ENCODE measurements at places on chromosomes 5 and 9.

DNA sequence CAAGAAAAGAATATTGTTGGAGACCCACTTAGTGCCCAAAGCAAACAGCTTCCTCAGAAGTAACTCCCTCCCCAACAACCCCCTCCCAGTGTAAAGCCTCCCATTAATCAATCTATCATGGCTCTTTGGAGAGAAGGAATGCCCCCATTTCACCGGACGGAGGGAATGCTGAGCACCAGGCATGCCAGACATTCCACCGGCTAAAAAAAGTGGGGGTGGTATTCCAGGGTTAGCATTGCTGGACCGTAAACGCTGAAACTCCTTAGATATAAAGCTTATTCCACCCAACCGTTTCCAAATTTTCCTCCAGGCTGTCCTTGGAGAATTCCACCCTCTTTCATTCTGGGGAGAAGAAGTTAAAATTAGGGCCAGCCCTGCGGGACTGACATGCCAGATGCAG lies 363 bp upstream of the MAMDC2 start:
- DNase-seq: no peak

- no peak for DNase-seq
These were observed 828.1 kb upstream of the GRAMD2B start for GRCh38 chr5:125595095-125595494.

DNA sequence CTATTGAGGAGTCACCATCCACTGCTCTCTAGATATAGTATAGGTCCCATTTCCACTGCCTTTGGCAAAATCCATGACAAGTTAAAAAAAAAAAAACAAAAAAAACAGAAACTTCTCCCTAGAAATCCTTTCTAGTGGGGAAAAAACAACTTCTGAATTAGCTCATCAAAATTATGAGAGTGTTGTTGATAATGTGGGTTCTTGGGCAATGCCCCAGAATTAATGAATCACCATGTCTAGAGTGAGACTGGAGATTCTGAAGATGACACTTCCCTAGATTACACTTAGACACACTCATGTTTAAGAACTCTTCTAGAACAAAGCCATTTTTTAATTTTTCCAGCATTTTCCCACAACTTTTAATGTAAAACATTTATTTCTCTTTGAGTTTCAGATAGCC lies 728.0 kb upstream of the C9orf72 start:
- DNase-seq: no peak

GRCh38 chr9:127138444-127138843 lies 16.0 kb upstream of the ANGPTL2 start:
- DNase-seq: no peak

GRCh38 chr9:71858102-71858798 lies 52.7 kb downstream of the ABHD17B start:
- no peak for DNase-seq

- DNase-seq: no peak
These were observed 19.5 kb upstream of the RANBP6 start for GRCh38 chr9:6034954-6035353.

DNA sequence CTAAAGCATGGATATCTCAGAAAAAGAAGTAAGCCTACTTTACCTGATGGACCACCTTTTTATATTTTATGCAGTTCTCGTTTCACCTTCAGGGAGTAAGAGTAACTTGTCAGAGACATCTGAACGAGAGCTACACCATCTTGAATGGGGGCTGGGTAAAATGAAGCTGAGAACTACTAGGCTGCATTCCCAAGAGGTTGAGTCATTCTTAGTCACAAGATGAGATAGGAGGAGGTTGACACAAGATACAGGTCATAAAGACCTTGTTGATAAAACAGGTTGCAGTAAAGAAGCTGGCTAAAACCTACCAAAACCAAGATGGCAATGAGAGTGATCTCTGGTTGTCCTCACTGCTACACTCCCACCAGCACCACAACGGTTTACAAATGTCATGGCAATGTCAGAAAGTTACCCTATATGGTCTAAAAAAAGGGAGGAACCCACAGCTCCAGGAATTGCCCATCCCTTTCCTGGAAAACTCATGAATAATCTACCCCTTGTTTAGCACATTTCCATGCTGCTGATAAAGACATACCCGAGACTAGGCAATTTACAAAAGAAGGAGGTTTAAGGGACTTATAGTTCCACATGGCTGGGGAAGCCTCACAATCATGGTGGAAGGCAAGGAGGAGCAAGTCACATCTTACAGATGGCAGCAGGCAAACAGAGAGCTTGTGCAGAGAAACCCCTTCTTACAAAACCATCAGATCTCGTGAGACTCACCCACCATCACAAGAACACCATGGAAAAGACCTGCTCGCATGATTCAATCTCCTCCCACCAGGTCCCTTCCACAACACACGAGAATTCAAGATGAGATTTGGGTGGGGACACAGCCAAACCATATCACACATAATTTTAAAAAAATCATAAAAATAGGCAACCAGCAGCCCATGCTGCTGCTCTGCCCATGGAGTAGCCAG lies 62.5 kb downstream of the GIN1 start:
- no peak for DNase-seq

DNA sequence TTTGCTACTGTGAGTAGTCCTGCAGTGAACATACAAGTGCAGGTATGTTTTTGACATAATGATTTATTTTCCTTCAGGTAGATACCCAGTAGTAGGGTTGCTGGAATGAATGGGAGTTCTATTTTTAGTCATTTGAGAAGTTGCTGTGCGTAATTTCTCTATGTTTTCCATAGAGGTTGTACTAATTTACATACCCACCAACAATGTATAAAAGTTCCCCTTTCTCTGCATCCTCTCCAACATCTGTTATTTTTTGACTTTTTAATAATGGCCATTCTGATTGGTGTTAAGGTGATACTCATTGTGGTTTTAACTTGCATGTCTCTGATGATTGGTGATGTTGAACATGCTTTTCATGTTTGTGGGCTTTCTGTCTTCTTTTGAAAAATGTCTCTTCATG lies 64.7 kb upstream of the CTSL start:
- DNase-seq: no peak

DNA sequence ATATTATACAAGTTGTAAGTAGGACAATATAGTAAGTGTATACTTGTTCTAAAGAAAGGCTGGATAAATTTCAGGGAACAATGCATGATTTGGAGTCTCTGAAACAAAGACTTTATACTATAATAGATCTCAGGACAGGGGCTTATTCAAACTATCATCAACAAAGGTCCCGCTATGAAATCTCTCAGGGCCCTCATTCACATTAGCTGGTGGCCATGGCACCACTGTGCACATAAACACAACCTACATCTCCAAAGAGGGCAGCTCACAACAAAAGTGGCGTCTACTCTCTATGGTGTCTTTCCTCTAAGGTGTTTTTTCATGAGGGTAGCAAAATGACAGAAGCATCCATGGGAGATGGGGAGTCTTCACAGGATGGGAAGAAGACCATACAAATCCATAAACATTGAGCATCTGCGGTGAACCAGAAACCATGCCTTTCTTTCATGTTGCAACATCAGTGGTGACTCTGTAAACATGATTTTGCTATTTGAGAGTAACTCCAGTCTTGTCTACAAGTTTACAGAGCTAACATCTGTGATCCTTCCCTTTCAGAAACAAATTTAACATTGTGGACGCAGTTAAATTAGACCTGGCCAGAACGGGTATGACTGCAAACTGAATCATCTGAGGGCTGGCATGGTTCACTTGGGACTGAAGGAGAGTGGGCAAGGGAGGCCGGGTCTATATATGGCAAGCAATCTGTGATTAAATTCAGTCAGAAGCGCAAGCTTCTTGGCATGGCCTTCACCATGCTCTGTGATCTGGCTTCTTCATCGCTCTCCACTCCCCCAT lies 5.5 kb downstream of the TTLL11 start:
- DNase-seq: peak; percentile 85

DNA sequence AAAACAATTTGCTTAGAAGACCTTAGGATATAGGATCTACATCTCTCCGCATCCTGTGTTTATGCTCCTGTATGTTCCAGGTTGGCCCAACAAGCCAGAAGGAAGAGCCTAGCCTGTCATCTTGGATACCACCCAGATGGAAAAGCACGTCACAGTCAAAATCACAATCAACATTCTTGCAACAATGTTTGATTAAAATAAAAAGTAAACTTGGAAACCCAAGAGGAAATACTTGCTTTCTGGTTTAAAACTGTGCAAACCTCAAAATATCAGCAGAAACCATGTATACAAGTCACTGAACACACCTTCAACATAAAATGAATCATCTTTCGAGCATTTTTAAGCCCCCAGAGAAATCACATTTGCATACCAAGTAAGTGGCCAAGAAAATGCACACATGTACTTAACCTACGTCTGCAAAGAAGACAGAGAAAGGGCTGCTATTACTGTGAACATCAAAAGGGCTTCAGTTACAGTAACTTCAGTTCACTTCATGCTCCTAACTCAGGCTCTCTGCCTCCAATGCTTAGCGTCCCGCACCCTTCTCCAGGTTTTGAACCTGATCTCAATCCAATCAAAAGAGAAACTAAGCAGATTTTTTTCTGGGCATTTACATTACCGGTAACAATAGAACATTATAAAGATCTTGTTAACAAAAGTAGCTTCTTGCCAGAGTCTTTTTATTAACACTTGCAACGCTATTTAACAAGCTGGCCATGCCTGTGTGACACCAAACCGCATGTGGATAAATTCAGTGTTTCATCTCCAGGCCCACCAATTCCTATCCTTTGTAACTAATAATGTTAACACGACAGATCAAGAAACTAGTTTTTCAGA lies 1.3 kb downstream of the ENC1 start:
- no peak for DNase-seq

- no peak for DNase-seq
These were observed 60.2 kb upstream of the STARD4 start for GRCh38 chr5:111572561-111572960.

DNA sequence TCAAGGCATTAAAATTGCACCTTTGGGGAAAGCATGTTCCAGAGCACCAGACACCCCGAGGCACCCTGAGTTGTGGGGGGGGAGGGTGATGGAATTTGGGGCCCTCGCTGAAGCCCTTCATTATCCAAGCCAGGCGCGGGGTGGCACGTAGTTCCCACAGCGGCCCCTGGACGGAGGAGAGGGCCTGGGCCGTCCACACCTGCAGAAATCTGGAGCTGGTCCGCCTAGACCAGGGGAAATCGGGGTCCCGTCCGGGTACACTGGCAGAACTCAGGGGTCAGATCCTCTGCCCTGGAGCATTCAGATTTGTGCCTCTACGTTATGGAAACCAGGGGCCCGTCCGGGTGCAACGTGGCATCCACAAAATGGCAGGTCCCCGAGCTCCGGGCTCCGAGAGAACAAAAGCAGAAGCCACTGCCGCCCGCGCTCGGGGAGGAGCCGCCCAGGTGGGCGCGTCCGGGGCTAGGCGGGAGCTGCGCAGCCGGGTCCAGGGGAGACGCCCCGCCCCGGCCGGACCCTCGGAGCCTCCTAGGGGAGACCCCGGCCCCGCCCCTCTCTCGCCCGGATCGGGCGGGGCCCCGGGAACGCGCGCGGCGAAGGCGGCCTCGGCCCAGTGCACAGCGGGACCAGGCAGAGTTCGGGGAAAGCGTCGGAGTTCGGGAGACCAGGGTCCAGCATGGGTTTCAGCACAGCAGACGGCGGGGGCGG lies at the start of gene PLEKHG4B:
PLEKHG4B (plus strand) TSS at position 613 of the 708 bp plus-strand sequence; CDS start at position 677, 64 bp downstream.
- no peak for DNase-seq

- DNase-seq: no peak
These were observed 58.5 kb upstream of the S1PR3 start for GRCh38 chr9:88932766-88933165.

- no peak for DNase-seq
These were observed 17.2 kb upstream of the UBE2QL1 start for GRCh38 chr5:6431214-6432195.

DNA sequence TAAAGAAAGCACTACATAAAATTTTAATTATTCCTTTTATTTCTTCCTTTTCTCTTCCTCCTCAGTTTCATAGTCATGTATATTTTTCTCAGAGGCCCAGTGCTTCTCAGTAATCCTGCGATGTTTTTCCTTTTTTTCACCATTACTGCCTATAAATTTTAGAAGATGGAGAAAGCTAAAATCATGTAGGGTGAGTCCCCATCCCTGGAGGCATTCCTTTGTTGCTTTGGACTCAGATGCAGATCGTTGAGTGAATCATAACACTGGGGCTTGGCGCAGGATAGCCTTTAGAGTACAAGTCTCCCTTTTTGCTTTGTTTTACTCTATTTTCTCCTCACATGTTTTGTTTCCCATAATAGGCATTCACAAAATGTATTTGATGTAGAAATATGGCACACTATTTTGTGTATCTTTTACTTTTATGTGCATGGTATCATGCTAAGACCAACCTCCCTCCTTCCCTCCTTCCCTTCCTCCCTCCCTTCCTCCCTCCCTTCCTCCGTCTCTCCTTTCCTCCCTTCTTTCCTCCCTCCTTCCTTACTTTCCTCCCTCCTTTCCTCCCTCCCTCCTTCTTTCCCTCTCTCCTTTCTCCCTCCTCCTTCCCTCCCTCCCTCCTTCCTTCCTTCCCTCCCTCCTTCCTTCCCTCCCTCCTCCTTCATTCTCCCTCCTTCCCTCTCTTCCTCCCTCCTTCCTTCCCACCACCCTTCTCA lies 72.4 kb downstream of the NUDT12 start:
- DNase-seq: no peak

- DNase-seq: no peak
These were observed 286.0 kb downstream of the CYLC2 start for GRCh38 chr9:103281126-103281525.

- no peak for DNase-seq
These were observed 159.5 kb upstream of the MAST4 start for GRCh38 chr5:66436721-66437120.

GRCh38 chr9:121912812-121913627 lies 180.1 kb downstream of the TTLL11 start:
- DNase-seq: no peak

- no peak for DNase-seq
These were observed 56.5 kb downstream of the ADAMTS2 start for GRCh38 chr5:179288809-179289185.
